Cerebellar nuclear complex (tissue), 1 donor: ENCODE measurements at places on chromosomes 16 and 17.

- no peak for DNase-seq
Measured at GRCh38 chr17:81221842-81222619, 734 bp downstream of the CEP131 start.

GRCh38 chr16:12920739-12921138 lies 19.3 kb downstream of the SHISA9 start:
- DNase-seq = no peak

DNA sequence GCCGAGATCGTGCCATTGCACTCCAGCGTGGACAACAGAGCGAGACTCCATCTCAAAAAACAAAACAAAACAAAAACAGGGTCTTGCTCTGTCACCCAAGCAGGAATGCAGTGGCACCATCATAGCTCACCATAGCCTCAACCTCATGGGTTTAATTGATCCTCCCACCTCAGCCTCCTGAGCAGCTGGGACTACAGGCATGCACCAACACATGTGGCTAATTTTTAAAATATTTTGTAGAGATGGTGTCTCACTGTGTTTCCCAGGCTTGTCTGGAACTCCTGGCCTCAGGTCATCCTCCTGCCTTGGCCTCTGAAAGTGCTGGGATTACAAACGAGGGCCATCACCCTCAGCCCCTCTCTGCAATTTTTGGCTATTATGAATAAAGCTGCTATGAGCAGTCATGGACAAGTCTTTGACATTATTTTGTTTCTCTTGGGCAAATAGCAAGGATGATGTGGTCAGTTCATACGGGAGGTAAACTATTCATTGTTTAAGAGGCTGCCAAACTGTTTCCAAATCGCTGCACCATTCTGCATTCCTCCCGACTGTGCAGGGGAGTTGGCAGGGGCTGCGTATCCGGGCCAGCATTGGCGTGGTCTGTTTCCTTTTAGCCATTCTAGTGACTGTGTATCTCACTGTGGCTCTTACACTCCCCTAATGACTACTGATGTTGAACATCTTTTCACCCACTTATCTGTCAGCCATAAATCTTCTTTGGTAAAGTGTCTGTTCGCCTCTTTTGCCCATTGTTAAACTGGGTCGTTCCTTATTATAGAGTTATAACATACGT lies 21.1 kb downstream of the EIF4A3 start:
- no peak for DNase-seq

DNA sequence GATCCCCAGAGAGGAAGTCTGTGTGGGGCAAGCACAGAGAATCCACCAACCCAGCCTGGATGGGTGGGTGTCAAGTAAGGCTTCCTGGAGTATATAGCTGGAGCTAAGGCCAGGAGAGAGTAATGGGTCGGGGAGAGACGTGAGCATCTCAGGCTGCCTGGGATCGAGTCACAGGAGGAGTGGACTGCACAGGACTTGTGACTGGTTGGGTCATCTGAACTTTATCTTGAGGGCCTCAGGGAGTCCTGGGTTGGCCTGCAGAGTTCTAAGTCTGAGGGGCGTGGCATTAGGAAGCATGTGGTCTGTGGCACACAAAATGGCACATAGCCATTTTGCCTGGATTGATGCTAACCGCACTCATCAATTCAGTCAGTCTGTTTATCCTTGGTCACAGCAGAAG lies 1.5 kb downstream of the PLA2G15 start:
- no peak for DNase-seq

DNA sequence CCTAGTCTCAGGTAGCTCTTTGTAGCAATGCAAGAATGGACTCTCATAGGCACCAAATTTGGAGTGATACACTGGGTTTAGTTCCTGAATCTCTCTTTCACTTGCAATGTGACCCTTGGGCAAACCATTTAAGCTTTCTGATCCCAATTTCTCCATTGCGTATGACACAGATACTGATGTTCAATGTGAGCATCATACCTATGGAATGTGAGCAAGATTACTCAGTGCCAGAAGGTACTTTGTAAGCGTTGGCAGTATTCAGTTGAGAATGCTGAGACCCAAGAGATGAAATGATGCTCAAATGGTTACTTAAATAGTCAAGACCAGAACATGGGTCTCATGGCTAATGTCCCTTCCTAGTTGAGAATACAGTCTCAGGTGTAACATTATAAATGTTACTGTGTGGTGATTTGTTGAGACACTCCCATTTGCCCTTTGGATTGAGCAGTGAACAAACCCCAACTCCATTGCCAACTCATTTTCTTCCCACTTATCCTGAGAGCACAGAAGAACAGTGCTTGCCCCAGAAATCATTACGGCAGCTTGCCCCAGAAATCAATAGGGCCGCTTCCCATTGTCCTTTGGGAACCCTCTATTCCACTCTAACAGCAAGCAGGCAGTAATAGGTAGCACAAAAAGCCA lies 134.1 kb downstream of the SOX9 start:
- no peak for DNase-seq

GRCh38 chr17:19000531-19001325 lies 3.8 kb downstream of the FAM83G start:
- DNase-seq = no peak

DNA sequence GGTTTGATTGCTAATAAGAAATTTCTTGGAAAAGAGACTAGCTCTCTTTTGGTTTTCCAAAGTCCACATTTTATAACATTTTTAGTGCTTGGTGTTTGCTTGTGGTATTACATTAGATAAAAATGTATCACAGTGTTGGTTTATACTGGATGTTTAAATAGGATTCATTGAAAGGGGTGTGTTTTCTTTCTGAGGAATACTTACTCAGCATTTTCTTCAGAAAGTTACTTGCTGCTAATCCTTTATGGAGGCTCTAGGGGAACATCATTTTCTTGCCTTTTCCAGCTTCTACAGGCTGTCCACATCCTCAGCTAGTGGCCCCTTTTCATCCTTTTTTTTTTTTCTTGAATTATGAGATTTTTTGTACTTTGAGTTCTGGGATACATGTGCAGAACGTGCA lies 834 bp upstream of the KRT39 start:
- DNase-seq = no peak

- DNase-seq = no peak
Measured at GRCh38 chr17:79203016-79203415, 128.4 kb downstream of the ENGASE start.

DNA sequence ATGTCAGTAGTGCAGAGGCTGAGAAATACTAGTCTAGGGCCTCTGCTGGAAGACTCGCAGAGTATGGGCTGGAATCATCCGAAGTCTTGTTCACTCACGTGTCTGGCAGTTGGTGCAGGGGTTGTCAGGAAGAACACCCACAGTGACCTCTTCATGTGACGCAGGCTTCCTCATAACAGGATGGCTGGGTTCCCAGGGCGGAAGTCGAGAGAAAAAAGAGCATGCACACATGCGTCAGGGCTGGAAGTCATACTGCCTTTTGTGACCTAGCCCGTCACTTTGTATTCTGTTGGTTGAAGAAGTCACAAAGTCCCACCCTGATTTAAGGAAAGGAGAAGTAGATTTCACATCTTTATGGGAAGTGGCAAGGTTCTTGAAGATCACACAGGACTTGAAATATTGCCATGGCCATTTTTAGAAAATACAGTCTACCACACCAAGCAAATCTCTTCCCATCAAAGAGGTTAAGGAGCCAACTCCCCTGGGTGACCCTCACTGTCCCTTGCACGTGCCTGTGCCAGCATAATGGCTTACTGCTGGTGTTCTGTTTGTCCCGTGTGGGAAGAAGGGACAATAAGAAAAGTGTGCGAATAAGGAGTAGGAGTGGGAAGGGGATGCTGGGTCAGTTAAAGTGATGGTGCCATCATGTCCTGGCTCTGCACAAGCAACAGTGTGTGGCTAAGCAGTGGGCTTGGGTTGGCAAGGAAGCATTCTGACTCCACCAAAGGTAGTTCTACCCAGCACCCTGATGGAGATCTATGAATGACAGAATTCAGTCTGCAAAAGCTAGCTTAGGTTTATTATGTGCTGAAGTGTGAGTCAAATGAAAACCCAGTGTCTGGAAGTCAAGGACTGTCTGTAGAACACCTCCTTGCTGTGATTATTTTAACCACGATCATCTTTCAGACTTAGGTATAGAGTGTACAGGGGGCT lies 28.1 kb downstream of the HEATR3 start:
- no peak for DNase-seq

- no peak for DNase-seq
Measured at GRCh38 chr16:85083051-85083639, 29.1 kb downstream of the CIBAR2 start.

DNA sequence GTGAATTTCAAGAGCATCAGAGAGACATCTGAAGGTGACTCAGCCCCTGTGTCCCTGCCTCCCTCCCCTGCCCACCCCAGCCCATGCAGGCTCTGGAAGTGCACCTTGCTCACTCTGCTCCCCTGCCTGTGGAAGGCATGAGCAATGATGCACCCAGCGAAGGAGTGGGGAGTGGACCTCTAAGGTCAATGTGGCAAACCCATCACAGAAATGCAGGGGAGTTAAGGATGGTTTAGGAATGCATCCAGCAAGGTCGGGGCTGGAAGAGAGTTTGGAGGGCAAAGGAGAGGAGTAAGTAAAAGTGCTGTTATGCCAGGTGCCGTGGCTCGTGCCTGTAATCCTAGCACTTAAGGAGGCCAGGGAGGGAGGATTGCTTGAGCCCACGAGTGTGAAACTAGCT lies 61.9 kb downstream of the CYB5B start:
- DNase-seq = no peak

DNA sequence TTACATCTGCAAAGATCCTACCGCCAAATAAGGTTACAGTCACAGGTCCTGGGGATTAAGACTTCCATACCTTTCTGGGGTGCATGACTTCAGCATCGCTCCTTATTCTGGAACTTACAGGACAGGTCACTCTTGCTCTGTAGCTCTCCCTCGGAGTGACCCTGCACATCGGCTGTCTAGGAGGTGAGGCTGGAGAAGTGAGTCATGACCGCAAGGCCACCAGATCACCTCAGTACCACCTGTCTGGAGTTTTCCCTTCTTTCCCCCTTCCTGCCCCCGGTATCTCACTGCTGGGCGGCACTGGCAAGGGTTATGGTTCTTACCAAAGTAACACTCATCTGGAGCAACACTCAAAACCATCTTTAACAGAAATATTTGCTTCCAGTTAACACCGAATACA lies 374.8 kb downstream of the SLC39A11 start:
- DNase-seq = no peak

- DNase-seq = no peak
Measured at GRCh38 chr16:81431554-81432353, 12.9 kb upstream of the CMIP start.

GRCh38 chr16:11870399-11870798 lies 19.1 kb upstream of the RSL1D1 start:
- no peak for DNase-seq

DNA sequence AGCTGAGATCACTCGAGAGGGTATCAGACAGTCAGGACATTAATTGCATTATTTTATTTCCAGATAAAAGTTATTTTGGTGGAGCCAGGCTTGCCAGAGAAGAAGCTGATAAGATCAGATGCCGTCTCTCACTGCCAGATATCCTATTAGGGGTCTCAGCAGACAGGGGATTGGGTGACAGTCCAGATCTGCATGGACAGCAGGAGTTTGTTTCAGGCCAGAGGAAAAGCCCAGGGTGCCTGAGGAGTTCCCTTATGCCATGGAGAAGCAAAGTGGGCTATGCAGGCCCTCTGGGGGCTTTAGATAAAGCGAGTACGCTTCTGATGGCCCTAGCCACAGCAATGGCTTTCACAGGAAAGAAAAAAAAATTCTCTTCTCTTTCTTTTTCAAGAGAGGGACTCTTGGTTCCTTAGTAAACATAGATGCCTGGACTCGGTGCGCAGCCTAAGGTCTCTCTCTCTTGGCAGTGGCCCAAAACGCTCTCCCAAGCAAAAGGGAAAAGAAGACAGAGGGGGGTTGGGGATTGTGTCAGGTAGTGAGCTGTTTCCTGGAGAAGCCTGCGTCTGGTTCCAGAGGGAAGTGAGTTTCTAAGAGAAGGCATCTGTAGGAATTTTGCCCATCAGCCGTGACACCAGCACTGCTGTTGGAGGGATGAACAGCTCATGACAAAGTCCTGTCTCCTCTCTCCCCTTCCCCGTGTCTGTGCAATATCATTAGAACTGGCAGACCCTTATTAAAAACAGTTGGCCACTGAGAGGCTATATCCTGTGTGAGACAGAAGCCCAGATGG lies 166.3 kb upstream of the FOXF1 start:
- DNase-seq = no peak

GRCh38 chr17:60049936-60050335 lies 28.8 kb downstream of the HEATR6 start:
- DNase-seq = no peak

DNA sequence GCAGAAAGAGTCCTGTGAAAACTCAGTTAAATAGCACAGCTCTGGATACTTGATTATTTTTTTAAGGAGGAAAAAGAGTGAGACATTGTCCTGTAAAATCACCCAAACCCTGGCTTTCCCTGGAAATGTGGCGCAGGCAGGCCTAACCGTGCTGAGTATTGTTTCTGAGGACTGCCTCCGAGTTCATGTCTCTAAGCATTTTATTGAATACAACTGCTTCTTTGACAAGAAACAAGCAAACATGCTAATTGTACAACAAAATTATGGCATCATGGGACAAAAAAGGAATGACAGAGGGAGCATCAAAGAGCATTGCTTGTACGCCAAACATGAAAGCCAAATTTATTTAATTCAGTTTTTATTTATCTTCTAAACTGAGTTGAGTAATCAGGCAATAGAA lies 64.5 kb upstream of the HSBP1 start:
- no peak for DNase-seq

DNA sequence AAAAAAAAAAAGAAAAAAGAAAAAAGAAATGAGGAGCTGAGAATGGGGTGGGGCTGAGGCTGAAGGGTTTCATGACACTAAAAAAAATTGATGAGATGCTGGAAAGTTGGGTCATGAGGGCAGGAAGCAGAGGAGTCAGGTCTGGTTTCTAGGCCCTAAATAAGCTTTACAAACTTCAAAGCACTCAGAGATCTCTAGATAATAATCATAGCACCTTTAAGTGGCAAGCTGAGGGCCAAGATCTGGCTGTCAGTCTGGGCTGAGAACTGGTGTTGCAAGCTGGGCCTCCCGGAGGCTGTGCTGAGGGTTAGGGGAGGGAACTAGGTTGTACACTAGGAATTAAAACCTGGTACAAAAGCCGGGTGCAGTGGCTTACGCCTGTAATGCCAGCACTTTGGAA lies 6.4 kb downstream of the ZNF764 start:
- no peak for DNase-seq

DNA sequence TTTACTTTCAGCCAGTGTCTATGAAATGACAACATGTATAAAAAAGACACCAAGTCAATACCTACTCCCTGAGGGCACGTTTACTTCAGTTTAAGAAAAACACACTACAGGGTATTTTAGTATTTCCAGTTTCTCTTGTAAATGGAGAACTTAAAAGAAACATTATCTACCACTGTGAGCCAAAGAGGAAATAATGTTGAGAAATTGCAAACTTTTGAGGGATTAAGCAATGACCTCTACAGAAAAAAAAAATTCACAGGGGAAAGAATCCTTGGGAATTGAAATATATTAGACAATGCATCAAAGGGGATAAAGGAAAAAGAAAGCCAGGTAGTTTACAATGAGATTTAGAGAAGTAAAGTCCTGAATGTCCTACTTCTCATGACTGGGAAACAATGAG lies 126.0 kb downstream of the KCNJ2 start:
- DNase-seq = no peak
